ENCODE measurements at places on chromosomes 5 and 9. TPM values are rescaled to one million over a fixed set of nuclear protein-coding genes. Genes with fewer than 3 reads are reported as not detected.

DNA sequence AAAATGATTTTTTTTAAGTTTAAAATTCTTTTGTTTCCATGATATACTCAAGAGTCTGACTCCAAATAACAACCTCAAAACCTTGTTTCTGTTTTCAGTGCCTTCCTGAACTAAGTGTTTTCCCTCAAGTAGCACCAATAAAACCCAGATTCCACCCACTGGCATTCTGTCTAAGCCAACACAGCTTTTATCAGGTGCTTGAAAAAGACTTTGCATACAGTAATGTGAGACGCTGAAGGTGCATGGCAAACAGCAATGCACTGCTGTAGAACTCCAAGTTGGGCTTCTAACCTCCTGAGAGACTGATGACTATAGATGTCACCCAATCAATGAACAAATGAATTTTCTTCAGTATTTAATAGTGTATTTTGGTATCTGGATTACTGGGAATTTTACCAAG is 95.7 kb downstream of the NFIB start:
- H3K36me3 ChIP-seq: no peaks in the 10 kb centered on the region
- DNase-seq: no peak
- H3K27me3 ChIP-seq: peaks cover 2% of the 10 kb centered on the region

DNA sequence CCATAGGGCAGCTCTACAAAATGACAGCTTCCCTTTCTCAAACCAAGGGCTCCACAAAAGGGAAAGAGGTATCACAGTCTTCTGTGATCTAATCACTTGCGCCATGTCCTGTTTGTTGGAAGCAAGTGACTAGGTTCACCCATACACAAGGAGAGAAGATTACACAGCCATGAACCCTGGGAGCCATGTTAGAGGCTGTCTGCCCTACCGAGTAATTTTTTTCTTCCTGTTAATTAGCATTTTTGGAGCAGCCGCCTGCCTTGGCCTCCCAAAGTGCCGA is 33.2 kb upstream of the GOLPH3 start:
- H3K36me3 ChIP-seq: no peaks in the 10 kb centered on the region
- H3K27ac ChIP-seq: no peak overlapping the region
- no peak overlapping the region for H3K4me3 ChIP-seq
- no peaks in the 10 kb centered on the region for H3K4me1 ChIP-seq

GRCh38 chr5:23483090-23483489 is 24.3 kb upstream of the PRDM9 start:
- no peak overlapping the region for H3K4me3 ChIP-seq
- H3K4me1 ChIP-seq: no peaks in the 10 kb centered on the region
- H3K36me3 ChIP-seq: no peaks in the 10 kb centered on the region
- no peak for DNase-seq
- no peak overlapping the region for H3K27ac ChIP-seq

ZMAT2 gene
- 64.2 TPM for polyA plus RNA-seq

TMC1 gene
- not detected for polyA plus RNA-seq

NUTM2G gene
- 0.19 TPM for polyA plus RNA-seq

ALDH1A1 gene
- polyA plus RNA-seq: not detected

All from naive thymus-derived CD8-positive, alpha-beta T cell (primary cell).